GM23248 (cell line): ENCODE measurements at places on chromosomes 11 and 22.
A peak's percentile ranks its signal among the peaks of the same experiment; 100 is the strongest.

- no peak for DNase-seq
These were observed 25.2 kb upstream of the VPREB1 start for GRCh38 chr22:22219140-22219996.

DNA sequence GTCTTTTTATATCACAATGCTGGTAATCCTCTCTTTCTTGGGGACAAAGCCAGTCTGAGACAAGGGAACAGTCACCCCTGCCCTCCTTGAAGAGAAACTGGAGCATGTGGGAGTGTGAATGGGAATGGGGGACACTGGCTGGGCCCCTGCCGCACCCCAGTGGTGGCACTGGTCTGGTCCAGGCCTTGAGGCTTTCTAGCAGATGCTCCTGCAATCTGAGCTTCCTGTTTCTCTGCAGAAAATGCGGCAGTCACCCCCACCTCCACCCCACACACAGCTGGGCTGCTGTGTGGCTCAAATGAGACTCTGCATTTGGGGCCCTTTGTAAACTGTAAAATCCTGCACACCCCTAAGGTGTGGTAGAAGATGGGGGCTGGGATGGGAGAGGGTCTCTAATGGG lies 6.6 kb upstream of the MARK2 start:
- no peak for DNase-seq

DNA sequence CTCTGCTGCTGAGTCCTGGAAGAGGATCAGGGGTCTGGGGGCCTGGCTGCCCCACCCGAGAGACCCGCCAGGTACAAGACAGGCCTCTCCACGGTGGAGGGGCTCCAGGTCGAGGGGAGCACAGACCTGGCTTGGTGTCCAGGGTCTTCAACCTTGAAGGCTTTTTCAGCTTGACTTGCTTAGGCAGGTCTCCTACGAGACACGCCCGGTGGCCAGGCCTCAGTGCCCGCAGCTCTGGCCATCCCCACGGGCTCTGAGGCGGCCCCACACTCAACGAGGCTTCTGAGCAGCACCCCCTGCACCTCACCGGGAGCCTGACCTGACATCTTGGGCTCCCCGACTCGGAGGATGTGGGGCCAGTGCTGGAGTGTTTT lies 6.6 kb upstream of the PLXNB2 start:
- no peak for DNase-seq

- no peak for DNase-seq
These were observed 8.9 kb downstream of the ALX4 start for GRCh38 chr11:44300844-44301563.

DNA sequence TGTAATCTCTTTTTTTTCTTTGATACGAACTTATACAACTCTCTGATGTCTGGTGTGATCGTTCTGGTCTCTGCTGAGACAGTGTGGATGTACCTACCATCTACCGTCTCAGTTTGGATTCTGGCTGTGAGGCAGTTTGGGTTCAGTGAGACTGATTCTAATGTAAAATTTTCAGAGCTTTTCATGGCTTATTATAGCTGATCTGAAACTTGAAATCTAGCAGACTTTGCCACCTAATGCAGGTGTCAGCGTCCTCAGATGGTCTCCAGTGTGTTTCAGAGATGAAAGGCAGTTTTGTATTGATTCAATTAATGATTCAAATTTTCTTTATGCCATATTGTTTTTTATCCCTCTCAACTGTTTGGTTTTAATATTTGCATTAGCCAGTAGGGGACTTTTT lies 35.9 kb downstream of the PPFIBP2 start:
- no peak for DNase-seq

DNA sequence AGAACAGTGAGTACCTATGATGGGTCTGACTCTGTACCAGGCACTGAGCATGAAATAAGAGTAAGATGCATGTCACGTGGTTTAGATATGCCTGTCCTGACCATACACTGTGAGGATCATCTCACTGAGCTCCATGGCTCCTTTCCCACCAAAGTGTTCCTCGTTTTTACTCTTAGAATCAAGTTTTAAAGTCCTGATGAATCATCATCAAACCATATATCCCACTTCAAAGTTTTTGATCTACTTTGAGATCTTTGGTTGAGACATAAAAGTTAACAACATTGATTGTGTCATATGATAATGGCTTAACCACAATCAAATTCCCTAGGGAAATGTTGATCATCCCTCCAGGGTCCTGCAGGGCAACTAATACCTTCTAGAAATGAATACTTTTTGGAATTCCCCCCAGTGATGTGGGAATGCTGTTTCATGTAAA lies 12.8 kb downstream of the ETS1 start:
- no peak for DNase-seq

- no peak for DNase-seq
These were observed 26.3 kb downstream of the SLC1A2 start for GRCh38 chr11:35393098-35393497.

- no peak for DNase-seq
These were observed 39.6 kb downstream of the GALNT18 start for GRCh38 chr11:11582011-11582701.

GRCh38 chr11:16028419-16028818 lies 327.9 kb downstream of the SOX6 start:
- no peak for DNase-seq

- DNase-seq = no peak
These were observed 209.2 kb downstream of the CTTN start for GRCh38 chr11:70607561-70607960.

- DNase-seq = peak; percentile 84
These were observed 60.6 kb downstream of the MED15 start for GRCh38 chr22:20567993-20568417.

DNA sequence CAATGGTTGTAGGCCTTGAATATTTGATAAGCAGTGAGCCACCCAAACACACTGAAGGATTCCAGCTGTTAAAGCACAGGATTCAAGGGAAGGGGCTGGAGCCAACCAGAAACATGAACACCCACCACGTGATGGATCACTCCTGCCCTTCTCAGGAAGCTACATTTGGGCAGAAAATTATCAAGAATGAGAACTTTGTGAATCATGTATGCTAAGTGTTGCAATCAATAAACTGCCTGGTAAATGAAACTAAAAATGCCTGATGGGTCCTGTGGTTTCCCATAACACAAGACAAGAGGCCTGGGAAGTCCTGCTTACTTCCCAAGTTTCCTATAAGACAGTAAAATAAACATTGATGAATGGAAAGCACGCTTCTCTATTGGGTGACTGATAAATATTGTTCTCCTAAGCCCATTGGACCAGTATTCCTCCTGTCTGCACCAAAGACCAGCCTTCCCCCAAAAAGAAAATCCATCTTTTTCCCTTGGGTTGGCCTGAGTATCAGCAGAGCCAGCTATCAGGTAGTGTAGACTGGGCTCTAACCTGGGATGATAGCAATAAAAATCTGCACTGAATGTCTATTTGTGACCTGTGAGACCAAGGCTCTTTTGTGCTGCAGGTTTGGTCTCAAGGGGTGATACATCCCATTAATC lies 98.4 kb downstream of the CCDC83 start:
- DNase-seq = peak; percentile 76

DNA sequence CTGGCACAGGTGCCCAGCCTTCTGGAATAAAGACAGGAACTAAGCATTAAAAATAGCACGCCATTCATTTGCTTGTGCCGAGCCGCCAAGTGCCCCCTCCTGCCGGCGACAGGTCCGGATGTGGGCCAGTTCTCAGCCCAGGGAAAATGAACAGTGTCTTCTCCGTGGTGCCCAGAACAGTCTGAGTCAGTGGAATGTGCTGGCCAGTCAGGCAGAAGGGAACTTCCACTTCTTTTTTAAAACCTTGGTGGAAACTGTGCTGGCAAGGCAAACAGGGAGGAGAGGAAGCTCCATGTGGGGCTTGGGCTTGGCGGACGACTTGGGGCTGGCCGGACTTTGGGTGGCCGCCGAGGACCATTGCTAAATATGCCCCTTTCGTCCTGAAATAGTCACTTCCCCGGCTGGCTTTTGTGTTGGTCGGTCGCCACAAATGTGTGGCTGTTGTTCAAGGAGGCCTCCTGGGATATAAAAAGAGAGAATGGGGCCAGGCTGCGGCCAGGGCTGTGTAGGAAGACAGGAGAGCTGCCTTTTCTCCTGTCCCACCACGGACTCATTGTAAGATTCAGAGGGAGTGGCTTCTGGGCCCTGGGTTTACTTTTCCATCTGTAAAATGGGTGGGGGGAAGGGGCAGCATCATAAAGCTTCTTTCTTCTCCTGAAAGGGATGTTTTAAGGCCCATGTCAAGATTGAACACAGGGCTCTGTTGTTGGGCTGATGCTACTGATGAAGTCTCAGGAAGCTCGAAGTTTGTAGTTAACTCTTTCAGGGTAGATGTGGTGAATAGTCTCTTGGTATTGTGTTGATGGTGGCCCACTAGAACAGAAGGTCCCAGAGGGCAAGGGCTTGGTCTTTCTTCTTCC lies 101.0 kb downstream of the PTPRJ start:
- peak; percentile 92 for DNase-seq

- peak; percentile 68 for DNase-seq
These were observed 103.9 kb downstream of the GGTLC2 start for GRCh38 chr22:22748297-22748743.

DNA sequence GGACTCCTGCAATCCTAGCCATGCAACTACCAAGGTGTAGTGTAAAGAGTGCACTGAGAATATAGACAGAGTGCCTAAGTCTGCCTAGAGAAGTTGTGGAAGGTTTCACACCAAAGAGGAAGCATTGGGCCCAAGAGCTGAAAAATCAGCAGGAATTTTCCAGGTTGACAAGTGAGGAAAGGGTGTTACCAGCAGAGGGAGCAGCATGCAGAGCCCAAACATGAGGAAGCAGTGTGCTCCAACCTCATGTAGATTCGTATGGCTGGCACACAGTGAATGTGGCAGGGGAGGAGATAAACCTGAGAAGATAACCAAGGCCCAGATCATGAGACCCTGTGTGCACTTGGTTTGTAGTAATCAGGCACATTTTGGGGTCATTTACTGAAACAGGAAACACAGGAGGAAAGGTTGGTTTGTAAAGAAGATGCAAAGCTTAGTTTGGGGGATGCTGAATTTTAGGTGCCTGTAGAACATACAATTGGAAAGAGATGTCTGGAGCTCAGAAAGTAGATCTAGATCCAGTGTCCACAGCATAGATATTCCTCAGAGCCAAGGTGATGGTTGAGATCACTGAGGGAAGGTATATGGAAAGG lies 1.7 kb downstream of the HPX start:
- DNase-seq = peak; percentile 76

- no peak for DNase-seq
These were observed 12.5 kb downstream of the CREB3L1 start for GRCh38 chr11:46290011-46290410.

DNA sequence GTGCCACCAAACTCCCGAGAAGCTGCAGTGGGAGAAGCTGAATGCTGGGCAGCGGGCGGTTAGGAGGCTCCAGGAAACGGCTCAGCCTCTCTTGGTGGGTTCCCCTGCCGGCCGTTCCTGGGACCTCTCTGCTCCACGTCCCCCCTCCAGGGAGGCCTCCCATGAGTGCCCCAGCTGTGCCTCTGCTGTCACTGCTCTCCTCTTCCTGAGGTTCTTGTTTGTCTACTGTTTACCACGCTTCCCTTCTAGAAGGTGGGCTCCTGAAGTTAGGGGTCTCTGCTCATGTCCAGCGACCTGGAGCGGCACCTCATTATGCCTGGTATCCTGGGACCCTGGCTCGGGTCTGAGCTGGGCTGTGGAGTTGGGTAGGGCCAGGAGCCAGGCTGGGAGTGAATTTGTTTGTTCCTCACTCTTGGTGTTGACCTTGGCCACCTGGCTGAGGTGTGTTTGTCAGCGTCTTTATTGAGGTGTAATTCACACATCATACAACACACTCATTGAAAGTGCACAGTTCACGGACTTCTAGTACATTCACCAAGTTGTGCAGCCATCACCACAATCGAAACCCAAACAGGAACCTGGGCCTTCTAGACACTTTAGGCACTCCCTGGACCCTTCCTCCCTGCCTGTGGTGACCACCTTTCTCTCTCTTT lies 37.8 kb upstream of the GRAMD4 start:
- DNase-seq = no peak

DNA sequence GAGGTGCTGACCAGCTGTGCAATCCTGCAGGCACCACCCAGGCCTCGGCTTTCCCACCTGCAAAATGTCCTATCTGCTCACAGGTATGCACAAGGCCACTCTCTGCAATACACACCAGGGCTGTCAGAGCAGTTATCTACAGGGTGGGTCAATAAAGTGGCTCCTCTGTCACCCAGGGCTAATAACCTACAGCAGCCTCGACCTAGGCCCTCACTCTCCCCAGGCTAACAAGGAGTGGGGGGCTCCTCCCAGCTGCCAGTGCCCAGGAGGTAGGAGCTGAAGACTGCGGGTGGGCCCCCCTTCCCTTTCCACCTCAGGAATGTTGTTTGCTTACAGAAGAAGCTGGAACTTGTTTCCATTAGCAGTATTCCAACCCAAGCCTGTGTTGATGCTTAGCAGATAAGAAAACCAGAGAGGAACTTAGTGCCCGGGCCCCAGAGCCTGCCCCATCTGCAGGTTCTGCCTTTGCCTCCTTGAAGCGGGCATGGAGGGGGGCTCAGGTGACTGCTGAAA lies 26.8 kb downstream of the MYH9 start:
- DNase-seq = no peak

DNA sequence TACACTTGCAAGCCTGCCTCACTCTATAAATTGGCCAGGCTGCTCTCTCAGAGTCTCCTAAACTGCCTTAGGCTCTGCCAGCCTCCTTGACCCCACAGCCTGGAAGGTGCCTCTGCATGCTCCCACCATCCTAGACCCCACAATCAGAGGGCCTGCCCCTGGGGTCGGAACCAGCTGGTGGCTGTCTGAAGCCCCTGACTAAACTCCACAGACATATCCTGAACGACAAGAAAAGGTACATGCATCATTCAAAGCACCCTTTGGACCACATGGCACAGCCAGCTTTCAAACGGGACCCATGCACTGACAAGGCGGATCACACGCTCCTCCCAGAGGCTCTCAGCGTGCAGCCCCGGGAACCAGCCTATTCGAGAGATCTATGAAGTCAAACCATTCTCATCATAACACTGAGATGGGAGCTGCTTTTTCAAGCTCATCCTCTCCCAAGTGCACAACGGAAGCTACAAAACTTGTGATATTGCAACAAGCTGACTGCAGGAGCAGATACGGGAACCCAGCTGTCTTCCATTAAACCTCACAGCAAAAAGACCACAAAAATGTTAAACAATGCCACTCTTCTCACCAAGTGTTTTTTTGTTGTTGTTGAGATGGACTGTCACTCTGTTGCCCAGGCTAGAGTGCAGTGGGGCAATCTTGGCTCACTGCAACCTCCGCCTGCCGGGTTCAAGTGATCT lies 8.1 kb downstream of the SHANK2 start:
- peak; percentile 59 for DNase-seq

GRCh38 chr22:48944751-48945620 lies 882.7 kb downstream of the BRD1 start:
- no peak for DNase-seq

- peak; percentile 94 for DNase-seq
These were observed 2.0 kb downstream of the MRGPRF start for GRCh38 chr11:69010964-69011623.
